Kidney glomerular epithelial cell (primary cell): ENCODE measurements at places on chromosomes 11 and 22.

GRCh38 chr11:69333149-69333710 is 39.3 kb downstream of the MYEOV start:
- DNase-seq = no peak

DNA sequence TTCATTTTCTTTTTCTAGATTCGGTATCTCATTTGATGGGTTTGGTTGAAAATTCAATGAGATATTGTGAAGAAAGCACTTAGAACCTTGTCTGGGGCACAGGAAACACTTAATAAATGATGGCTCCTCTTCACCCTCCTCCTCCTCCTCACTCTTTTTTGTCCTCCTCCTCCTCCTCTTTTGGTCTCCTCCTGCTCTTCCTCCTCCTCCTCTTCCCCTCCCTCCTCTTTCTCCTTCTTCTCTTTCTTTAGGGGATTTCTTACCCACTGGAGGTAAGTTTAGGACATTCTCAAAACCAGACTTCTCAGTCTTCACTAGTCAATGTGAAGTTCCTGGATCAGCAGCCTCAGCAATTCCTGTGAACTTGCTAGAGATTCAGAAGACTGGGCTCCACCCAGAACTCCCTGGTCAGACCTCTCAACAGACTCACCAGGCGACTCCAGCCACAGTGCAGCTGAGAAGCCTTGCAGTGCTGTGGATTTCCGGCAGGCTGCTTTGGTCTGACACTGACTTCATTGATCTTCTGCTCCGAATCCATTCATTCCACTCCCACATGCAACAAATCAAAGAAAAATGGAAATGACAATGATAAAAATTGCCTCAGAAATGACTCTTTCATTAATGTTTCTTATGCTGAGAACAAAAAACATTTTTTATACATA is 368.6 kb upstream of the B3GAT1 start:
- no peak for DNase-seq

- DNase-seq = no peak
Observed at GRCh38 chr11:116842117-116842516, 4.7 kb upstream of the APOA1 start.

DNA sequence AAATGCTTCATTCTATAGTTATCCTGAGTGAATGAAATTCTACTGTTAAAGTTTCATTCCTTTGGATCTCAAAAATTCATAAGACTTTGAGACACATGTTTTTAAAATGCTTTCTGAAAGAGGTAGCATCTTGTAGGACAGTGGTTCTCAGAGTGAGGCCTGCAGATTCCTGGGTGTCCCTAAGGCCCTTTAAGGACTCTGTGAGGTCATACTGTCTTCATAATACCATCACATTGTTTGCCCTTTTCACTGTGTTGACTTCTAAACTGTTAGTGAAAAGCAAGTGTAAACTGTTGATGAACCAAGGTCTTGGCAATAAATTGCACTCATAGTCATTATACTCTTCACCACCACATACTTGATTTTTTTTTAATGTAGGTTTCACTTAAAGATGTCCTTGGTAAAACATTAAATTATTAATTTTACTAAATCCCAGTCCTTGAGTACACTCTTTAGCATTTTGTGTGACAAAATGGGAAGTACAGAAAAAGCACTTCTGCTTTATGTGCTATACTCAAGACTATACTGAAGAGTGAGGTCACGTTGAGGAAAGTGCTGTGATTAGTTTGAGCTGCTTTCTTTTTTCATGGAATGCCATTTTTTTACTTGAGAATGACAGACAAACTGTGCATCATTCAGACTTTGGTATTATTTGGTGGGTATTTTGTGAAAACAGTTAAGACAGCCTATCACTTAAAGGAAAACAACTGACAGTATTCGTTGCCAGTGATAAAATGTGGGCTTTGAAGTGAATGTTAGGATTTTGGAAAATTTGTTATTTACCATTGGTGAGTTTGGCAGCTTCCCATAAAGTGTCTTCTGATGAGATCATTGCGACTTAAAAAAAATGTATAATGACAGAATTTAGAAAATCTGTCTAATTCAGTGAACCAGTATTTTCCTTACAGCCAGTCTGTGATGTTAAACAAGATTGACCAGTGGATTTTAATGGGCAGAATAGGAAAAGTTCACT is 61.1 kb downstream of the SPECC1L start:
- DNase-seq = no peak

GRCh38 chr22:40757071-40757470 is 62.1 kb downstream of the SLC25A17 start:
- DNase-seq = no peak

DNA sequence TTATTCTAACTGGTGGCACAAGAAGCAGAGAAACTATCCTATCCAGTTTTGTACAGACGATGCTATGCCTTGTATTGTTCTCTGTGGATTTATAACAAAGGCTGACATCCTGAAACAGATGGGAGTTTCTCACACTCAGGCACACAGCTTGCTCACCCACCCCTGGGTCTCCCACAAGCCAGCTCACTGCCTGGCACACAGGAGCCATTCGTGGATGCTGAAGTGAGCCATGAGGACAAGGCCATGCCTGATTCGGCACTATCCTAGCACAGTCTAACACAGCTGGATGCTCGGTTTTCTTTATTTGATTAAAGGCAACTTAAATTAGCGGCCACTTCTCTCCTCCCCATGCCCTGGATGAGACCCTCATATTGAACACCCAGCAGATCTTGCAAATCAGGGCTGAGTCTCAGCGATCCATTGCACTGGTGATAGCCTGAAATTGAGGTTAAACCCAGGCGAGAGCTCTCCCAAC is 25.7 kb upstream of the TMPRSS4 start:
- no peak for DNase-seq

GRCh38 chr22:26416670-26417276 is 12.3 kb upstream of the ASPHD2 start:
- DNase-seq = peak; percentile 60
